ENCODE measurements at places on chromosomes 4 and X. TPM values are rescaled to one million over a fixed set of nuclear protein-coding genes. Genes with fewer than 3 reads are reported as not detected.

RBM47 gene
- 31.6 TPM for total RNA-seq

CCDC120 gene
- total RNA-seq = 2.7 TPM

GRCh38 chr4:8409264-8410065 is 31.1 kb downstream of the ACOX3 start:
- peak; percentile 61 for DNase-seq

NUP62CL gene
- total RNA-seq = 1.1 TPM

- DNase-seq = no peak
Observed at GRCh38 chr4:175971388-175972179, 94.1 kb upstream of the WDR17 start.

FTSJ1 gene
- total RNA-seq = 22.8 TPM

RHOH gene
- total RNA-seq = 0.62 TPM

GRCh38 chr4:124282301-124282898 is 430.1 kb downstream of the ANKRD50 start:
- DNase-seq = peak; percentile 61

DNA sequence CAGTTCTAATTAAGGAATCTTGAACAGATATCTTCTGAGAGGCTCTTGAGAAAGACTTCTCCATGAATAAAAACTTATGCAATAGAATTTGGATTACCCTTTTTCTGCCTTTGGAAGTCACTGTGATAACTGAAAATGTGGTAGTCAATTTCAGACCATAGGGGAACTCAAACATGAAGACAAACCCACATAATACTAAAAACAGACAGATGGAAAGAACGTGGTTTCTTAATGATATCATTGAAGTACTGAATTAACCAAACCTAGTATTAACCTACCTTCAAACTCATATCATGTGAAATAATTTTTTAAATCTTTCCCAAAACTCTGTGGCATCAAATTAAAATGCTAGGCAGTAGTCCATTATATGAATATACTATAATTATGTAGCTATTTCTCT is 153.5 kb downstream of the CAMK2D start:
- no peak for DNase-seq

TXK gene
- 0.82 TPM for total RNA-seq

DNA sequence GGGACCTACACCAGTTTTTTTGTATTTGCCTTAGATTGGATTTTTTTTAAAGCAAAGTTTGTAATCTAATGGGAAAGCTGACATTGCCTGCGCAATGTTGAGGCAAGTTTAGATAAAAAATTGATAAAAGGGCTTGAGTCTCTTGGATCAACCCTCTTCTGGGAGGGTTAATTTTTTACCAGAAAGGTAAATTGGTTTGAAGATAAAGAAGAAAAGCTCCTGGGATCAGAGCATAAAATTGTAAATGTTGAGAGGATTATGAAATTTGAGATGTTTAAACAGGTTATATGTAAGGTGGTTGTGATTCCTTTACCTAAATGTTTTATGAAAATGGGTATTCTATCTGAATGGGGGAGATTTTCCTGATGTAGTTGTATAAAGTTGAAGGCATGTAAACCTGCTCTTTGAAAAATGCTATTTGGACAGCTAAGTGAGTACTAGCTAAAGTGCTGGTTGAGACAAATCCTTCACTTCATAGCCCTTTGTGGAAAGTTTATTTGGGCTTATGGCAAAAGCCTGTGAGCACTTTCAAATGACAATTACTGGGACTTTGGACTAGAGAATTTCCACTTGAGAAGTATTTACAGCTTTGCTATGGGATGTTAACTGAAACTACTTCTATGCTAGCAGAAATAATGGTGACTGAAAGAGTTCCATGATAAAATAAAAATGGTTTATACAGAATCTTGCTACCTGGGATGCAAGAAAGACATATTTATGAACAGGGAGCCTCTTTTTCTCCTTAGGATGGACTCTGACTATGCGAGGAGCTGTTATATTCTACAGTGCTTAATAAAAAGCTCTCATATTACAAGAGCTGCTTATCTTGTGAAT is 56.2 kb downstream of the UGT2B10 start:
- peak; percentile 27 for DNase-seq

PRRG1 gene
- total RNA-seq = 16.0 TPM

DNA sequence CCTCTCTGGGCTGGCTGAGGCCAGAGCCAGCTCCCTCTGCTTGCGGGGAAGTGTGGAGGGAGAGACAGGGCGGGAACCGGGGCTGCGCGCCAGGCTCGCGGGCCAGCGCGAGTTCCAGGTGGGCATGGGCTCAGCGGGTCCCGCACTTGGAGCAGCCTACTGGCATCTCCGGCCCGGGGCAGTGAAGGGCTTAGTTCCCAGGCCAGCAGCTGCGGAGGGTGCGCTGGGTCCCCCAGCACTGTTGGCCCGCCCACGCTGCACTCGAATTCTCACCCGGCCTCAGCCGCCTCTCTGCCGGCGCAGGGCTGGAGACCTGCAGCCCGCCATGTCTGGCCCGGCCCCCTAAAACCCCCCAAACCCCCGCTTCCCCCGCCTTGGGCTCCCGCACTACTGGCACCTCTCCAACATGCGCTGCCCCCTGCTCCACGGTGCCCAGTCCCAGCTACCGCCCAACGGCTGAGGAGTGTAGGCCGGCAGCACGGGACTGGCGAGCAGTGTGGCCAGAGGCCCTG is 33.8 kb upstream of the FAT4 start:
- DNase-seq = no peak

HPGDS gene
- 2.8 TPM for total RNA-seq

GRCh38 chr4:742096-742741 is 36.6 kb downstream of the PCGF3 start:
- no peak for DNase-seq

DNA sequence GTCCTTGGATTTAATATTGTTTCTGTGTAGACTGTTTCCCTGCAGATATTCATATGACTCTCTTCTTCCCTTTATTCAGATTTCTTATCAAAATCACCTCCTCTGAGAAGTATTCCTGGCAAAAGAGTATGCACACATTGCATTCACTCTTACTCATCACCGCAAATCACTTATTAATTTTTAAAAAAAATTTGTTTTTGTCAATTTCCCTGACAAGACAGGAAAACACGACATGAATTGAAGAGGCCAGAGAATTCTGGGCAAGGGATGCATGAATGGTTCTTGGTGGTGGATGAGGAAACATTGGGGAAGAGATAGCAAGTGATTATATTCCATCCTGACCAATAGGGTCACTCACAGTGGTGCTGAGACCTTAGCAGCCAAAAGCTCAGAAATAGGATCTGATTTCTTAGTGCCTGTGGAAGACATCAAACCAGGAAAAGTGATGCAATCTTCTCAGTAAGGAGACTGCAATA is 522.5 kb upstream of the AGA start:
- no peak for DNase-seq

DNA sequence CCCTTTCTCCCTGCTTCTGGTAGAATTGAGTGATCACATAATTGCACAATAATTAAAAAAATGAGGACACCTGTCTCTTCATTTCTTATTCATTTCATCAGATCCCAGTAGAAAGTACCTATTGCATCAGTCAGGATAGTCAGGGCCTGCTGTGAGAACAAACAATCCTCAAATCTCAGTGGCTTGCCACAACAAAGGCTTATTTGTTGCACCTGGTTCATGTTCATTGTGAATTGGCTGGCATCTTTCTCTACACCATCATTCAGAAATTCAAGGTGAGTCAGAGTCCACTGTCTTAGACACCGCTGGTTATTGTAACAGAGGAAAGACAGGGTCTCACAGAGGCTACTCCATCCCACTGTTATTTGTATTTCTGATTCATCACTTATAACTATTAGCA is 409.8 kb downstream of the STIM2 start:
- no peak for DNase-seq

VSIG1 gene
- not detected for total RNA-seq
